ENCODE measurements at places on chromosomes 2 and 18.

DNA sequence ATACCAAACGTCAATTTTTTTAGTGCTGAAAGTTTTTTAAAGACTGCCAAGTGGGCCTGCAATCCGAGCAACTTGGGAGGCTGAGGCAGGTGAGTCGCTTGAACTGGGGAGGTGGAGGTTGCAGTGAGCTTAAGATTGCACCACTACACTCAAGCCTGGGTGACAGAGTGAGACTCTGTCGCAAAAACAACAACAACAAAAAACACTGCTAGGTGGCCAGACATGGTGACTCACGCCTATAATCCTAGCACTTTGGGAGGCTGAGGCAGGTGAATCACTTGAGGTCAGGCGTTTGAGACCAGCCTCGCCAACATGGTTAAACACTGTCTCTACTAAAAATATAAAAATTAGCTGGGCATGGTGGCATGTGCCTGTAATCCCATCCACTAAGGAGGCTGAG, 202.8 kb upstream of the COPS8 start:
- DNase-seq: no peak

DNA sequence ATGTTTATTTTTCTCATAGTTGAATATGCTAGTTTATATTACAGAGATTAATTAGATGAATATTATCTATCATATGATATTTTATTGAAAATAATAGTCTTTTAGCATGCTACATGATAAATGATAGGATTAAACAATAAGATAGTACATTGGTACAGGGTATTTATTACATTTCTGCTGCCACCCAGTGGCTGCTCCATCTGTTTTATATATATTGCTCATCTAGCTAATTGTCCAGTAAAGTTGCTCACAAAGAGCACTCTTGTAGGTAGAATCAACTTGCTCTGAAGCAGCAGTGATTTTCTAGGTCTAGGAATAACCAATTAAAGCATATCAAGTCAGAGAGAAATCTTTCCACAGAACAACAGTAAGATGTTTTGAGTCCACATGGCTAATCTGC, 183.3 kb downstream of the ASXL3 start:
- DNase-seq: peak; percentile 31

DNA sequence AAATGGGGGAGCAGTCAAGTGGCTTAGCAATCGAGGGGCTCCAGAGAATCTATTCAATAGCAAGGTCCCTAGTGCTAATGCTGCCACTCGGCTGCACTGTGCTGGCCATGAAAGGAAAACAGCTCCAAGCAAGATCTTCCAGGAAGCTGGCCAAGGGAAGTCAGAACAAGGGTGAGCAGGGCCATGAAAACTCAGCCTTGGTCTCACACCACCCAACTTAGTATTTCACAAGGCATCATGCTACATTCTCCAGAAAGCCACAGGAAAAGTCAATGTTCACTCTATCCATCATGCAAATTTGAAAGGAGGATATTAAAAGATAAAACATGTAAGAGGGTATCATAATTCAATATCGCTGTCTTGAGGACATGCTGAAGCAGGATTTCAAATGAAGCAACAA, 35.7 kb downstream of the NRP2 start:
- no peak for DNase-seq

DNA sequence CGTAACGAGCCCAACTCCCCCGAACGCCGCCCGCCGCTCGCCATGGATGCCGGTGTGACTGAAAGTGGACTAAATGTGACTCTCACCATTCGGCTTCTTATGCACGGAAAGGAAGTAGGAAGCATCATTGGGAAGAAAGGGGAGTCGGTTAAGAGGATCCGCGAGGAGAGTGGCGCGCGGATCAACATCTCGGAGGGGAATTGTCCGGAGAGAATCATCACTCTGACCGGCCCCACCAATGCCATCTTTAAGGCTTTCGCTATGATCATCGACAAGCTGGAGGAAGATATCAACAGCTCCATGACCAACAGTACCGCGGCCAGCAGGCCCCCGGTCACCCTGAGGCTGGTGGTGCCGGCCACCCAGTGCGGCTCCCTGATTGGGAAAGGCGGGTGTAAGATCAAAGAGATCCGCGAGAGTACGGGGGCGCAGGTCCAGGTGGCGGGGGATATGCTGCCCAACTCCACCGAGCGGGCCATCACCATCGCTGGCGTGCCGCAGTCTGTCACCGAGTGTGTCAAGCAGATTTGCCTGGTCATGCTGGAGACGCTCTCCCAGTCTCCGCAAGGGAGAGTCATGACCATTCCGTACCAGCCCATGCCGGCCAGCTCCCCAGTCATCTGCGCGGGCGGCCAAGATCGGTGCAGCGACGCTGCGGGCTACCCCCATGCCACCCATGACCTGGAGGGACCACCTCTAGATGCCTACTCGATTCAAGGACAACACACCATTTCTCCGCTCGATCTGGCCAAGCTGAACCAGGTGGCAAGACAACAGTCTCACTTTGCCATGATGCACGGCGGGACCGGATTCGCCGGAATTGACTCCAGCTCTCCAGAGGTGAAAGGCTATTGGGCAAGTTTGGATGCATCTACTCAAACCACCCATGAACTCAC, 673 bp downstream of the PCBP1 start:
- peak; percentile 51 for DNase-seq

DNA sequence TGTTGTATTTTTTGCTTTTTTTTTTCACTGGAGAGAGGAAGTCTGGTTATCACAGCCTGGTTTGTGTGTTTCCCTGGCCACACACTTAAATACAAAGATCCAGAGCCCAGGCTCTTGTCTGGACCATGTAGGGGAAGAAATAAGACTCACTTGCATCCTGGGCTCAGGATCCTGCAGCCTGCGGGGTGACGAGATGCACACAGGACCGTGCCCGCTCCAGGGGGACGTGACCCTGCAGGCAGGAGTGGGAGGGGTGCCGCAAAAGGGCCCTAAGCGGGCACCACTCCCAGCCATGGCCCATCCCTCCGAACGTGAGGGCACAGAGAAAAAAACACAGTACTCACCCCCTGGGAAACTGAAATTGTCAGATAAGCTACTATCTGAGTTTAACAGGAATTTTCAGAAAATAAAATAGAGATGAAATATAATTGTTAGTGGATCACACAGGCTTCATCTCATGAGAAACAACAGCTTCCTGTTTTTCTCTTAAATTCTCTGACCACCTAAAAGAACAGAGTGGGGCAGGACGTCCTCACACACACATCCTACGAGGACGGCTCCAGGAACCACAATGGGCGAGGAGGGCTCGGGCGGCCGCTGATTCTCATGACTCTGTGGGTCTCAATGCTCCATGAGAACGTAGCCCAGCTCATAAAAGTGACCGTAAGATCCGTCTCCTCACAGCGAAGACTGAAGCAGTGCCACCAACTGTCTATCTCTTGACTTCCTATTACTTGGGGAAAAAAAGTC, 142.6 kb upstream of the ALKAL2 start:
- no peak for DNase-seq

DNA sequence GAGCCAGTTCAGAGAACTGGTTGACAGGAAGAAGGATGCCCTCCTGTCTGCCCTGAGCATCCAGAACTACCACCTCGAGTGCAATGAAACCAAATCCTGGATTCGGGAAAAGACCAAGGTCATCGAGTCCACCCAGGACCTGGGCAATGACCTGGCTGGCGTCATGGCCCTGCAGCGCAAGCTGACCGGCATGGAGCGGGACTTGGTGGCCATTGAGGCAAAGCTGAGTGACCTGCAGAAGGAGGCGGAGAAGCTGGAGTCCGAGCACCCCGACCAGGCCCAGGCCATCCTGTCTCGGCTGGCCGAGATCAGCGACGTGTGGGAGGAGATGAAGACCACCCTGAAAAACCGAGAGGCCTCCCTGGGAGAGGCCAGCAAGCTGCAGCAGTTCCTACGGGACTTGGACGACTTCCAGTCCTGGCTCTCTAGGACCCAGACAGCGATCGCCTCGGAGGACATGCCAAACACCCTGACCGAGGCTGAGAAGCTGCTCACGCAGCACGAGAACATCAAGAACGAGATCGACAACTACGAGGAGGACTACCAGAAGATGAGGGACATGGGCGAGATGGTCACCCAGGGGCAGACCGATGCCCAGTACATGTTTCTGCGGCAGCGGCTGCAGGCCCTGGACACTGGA, 92.5 kb upstream of the EML6 start:
- DNase-seq: no peak

DNA sequence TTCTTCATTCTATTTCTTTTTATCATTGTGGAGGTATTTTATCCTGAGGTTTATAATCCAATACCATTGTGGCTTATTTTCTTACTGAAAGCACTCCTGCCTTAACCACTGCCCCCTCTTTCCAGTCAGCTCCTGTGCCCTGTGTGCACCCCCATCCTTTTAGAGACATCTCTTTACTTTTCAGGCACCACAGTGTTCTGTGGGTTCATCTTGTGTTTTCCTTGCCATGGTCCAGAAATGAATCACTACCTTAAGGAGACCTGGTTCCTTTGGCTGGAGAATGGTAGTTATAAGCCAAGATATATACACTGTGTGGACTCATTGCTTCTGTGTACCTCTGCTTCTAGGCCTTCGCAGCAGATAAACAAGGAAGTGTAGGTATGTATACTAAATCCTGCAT, 278.3 kb downstream of the PTGR3 start:
- no peak for DNase-seq

GRCh38 chr18:13982126-13982525, 66.8 kb upstream of the MC2R start:
- DNase-seq: no peak

- peak; percentile 5 for DNase-seq
These were observed 187.0 kb downstream of the CYRIA start for GRCh38 chr2:16478434-16479210.

GRCh38 chr2:229081411-229081810, 189.7 kb downstream of the PID1 start:
- no peak for DNase-seq

DNA sequence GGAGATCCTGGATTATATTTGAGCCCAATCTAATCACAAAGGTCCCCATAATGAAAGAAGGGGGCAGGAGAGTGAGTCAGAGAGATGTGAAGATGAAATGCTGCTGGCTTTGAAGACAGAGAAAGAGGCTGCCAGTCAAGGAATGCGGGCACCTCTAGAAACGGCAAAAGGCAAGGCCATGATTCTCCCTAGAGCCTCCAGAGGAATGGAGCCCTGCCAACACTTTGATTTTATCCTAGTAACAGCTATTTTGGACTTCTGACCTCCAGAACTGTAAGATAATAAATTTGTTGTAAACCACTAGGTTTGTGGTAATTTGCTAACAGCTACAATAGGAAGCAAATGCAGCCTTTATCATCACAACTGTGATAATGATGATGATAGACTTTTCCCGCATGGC, 32.9 kb downstream of the LBH start:
- no peak for DNase-seq

DNA sequence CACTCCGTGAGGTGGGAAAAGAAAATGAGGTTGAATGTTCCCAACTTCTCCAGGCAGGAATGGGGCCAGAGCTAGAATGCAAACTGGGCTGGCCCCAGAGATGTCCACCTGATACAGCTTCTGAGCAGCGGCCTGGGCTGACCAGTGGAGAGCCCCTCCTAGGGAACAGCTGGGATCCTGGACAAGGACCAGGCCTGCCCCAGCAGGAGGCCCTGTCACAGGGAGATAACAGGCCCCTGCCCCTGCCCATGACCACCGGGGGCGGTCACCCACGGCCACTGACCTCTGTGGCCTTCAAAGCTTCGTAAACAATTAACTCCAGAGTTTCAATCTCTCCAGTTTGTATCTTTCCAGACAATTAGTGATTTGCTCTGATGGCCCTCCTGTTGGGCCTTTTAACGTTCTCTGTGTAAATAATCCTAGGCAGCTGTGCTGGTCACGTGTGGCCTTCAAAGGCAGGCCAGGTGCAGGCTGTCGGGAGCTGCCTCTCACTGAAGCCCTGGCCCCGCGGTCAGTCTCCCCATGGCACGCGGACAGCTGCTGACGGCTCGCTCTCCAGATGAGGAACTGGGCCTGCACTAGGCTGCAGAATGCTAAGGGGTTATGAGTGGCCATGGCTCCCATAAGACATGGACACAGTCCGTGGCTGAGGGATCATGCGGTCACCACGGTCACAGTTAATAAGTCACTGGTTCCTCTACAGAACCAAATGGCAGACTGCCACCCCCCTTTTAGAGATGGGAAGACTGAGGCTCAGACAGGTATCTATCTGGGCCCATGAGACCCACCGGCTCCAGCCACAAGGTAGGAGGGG, 9.2 kb downstream of the HS6ST1 start:
- no peak for DNase-seq

- DNase-seq: no peak
These were observed 80.6 kb downstream of the UXS1 start for GRCh38 chr2:106113361-106113966.

GRCh38 chr2:76930056-76930744, 592.0 kb downstream of the LRRTM4 start:
- DNase-seq: no peak

DNA sequence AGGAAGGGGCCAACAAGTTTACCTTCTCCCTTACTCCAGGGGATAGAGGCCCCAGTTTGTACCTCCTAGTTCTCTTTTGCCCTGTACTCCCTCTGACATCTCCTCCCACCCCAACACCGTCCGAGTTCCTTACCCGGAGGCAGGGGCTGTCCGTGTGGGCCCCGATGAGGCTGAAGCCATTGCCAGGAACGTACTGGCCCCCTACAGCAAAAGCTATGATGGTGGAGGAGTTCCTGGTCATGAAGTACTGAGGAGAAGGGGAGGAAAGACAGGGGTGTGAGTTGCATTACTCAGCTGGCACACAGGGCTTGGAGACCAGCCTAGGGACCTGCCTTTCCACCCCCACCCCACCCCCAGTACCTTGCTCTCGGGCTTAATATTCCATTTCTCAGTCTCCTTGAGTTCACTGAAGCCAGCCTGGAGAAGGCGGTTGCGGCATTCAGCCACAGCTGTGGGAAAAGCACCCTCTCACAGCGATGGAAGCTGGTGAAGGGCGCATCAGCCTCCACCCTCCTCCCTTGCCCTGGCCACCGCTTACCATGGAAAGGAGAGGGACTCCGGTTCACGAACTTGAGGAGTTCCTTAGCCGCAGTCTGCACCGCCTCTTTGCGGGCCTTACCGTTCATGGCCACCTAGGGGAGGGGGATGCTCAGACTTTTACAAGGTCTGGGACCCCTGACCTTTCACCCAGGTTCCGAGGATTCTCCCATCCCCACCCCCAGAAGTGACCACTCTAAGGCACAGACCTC, 1.0 kb downstream of the DNPEP start:
- no peak for DNase-seq

- no peak for DNase-seq
These were observed 107.8 kb upstream of the DAPL1 start for GRCh38 chr2:158687315-158687714.

DNA sequence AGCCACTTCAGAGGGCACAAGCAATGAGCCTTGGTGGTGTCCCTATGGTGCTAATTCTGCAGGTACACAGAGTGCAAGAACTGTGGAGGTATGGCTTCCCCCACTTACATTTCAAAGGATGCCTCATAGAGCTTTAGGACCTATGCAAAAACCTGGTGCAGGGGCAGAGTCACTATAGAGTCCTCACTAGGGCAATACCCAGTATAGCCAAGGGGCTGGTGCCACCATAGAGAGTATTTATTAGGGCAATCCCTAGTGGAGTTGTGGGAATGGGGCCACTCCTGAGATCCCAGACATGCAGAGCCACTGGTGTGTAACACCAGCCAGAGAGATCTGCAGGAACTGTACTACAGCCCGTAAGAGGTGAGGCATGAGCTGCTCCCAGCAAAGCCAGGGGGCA, 312.2 kb downstream of the SLC4A3 start:
- no peak for DNase-seq

- DNase-seq: no peak
These were observed 12.0 kb upstream of the GALM start for GRCh38 chr2:38653715-38654527.

Measured in fibroblast of skin of right quadriceps (primary cell).